Stimulated activated CD4-positive, alpha-beta T cell treated with anti-CD3 and anti-CD28 coated beads, Interleukin-1b, Interleukin-23, amount 100 ng/mL, for 4 hours (primary cell): ENCODE measurements at places on chromosomes 2 and 18.

GRCh38 chr2:42878581-42878980 is 86.2 kb upstream of the HAAO start:
- no peak for DNase-seq

DNA sequence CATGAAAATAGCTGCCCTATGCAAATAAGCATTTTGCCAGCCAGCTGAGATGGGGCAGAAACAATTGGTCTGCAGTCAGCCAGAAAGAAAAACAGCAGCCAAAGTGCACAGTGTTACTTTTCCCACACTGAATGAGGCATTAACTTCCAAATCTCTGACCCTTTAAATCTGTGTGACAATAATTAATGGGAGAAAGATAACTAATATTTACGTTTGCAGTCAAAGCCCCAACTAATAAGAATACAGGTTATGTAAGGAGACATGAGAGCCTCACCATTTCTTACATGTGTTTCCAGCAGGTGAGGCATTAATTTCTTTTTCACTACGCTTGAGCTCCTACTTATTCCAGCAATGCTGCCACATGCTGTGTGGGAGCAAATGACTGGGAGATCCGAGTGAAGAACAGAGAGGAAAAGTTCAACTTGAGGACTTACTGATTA is 339.0 kb downstream of the SATB2 start:
- no peak for DNase-seq

DNA sequence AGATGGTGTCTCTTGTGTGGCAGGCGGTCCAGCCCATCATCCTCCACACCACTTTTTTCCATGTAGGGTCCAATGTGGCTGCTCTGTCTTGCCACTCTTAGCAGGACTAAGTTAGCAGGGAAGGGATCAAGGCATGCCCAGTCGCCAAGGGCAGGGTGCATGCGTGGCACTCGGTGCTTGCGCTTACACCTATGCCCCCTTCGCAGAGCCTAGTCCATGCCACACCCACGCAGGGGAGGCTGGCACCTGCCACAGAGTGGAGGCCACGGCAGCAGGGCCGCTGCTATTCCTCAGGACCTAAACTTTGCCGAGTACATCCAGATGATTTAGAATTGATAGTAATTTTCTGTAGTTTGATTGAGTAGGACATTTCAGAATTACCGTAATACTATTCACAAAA is 59.5 kb downstream of the RALBP1 start:
- DNase-seq = no peak

DNA sequence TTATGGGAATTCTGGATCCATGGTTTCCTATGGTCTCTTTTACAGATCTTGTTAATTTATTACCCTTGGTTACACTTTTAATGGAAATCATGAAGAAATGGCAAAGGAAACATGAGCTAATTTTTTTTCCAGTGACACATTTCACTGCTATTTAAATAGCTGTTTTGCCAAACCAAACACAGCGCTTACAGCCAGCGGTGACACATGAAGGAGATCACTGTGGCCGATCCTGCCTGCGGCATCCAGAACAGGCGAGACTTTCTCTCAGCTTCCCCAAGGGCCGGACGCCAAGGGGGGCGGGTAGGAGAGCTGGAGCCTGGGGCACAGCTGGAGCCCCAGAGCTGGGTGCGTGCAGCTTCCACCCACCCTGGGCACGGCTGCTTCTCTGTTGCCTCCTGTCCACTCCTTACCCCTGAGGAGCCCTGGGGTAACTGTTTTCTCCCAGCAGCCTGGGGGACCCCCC is 81.4 kb upstream of the PKDCC start:
- no peak for DNase-seq

GRCh38 chr2:121155502-121156056 is 129.4 kb downstream of the TFCP2L1 start:
- no peak for DNase-seq

- no peak for DNase-seq
Observed at GRCh38 chr2:218698885-218699284, 11.8 kb upstream of the TTLL4 start.

DNA sequence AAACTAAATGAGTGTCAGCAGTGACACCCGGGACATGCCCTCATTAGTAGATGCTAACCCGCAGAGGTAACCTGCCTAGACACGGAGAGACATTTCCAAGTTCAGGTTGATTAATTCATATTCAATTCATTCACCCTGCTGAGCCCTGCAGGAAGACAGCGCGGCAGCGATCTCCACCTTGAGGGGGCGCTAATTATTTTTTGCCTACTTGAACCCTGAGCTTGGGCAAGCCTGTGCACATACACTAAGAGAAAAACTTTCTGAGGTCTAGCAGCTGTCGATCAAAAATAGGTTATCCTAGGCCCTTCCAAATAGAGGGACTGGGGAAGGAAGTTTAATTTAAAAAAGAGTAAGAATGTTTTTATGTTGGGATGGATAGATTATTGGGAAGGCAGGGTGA is 1.3 kb upstream of the LYPD6 start:
- no peak for DNase-seq

- DNase-seq = no peak
Observed at GRCh38 chr2:30448866-30449265, 1.8 kb downstream of the LCLAT1 start.

DNA sequence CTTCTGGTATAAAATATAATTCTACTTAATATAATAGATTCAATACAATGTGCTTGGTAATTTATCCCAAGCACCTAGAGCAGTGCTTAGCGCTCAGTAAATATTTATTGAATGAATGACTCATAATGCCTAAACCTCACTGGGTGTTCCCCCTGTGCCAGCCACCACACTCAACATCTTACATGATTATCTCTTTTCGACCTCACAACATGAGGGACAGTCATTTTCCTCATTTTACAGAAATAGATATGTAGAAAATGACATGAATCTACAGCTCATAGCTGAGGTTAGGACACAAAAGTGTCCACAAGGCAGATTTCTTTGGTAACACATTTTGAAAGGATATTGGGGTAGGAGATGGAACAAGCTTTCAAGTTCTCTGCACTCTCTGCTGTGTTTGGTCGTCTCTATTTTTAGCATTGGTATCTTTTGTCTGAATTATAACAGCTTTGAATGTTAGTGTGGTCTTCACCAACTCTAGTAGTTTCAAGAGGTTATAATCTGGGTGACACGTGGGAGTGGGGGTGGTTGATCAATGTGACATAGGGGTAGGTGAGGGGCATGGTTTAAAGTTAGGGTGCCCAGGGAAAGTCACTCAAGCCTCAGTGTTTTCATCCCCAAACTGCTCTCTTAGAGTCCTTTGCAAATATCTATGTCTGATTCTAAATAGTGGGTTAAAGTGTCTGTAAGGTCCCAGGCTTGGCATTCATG is 9.8 kb downstream of the MYOM1 start:
- no peak for DNase-seq

DNA sequence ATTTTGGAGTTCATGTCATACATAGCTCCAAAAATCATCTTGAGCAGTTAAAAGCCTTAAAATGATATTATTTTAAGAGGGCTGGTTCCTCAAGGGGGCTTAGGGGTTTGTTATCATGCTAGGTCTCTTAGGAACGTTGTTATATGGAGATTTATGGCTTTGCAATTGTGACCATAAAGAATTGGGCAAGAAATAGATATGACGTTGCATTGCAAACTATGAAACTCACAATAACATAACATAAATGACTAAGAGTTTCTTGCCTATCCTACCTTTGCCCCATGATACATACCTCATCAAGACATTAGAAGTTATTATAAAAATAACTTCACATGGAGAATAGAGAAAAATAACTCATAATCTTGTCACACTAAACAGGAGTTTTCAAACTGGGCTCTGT is 206.4 kb upstream of the SESTD1 start:
- no peak for DNase-seq

DNA sequence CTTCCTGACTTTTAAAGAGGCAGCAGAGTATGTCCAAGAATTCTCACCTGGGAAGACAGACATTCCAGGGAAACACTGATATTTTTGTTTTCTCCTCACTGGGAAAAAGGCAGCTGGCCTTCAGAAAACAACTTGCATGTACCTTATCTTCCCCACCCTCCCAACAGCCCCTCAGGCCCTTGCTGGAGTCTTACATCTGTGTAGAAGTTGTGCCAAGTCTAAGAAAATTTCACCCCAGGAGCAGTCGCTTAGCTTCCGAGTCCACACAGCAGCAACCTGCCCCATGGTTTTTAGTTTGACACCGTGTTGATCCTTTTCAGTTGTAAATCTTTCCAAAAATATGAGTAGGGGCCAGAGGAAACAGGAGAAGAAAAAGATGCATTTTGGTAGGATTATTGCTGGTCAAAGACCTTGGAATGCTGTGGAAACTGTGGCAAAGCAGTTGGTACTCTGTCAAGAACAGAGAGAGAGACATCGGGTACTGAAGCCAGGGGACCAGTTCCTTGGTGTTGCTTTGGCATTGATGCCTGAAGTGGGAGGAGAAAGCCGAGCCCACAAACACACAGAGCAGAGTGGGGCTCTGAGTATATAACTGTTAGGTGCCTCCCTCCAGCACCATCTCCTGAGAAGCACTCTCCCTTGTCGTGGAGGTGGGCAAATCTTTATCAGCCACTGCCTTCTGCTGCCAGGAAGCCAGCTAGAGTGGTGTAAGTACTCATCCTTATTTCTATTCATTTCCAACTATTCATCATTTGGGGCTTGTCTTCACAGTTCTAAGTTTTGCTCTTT is at the start of gene SLC14A1:
SLC14A1 (plus strand) TSS at position 615 of the 789 bp plus-strand sequence. CDS start 6,140 bp downstream, outside the sequence.
- no peak for DNase-seq

DNA sequence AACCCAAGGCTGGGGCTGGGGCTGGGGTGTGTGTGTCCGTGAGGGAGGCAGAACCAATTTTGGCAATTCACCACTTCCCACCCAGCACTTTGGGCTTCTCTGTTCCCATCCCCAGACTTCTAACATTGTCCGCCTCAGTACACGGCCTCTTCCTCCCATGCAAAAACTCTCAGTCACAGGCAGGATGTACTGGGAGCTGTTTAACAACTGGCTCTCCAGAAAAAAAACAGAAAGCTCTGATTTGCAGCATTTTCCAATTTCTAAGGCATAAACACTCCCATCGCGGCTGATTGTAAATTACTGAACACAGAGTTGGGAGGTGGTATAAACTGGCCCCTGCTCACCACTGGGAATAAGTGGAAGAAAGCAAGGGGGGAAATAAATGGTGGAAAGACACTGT is 73.1 kb upstream of the MAP4K3 start:
- no peak for DNase-seq

DNA sequence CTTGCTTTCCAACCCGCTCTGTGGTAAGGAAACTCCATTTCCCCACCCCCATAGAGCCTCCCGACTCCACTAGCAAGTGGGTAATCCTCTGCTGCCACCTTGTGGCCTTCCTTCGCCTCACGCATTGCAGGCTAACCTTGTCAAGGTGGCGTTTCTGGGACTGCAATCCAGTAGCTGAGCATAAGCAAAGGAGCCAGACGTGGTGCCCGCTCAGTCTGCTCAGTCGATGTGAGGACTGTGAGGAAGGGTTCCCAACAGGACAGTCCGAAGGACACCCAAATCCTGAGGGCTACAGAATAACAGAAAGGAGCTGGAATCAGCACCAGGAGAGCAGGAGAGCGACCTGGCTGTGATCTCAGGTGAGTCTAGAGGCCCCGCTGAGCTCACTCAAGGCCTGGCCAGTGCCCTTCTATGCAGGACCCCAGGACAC is 144.2 kb downstream of the SUCLG1 start:
- peak; percentile 65 for DNase-seq

DNA sequence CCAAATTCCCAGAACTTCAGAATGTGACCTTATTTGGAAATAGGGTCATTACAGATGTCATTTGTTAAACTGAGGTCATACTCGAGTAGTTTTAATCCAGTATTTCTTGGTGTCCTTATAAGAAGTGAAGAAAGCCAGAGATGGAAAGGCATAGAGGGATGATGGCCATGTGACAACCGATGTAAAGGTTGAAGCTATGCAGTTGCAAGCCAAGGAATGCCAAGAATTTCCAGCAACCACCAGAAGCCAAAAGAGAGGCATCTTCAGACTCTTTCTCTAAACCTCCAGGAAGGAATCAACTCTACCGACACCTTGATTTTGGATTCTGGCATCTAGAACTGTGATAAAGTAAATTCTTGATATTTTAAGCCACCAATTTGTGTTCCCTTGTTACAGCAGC is 242.2 kb downstream of the CDH20 start:
- DNase-seq = no peak

- DNase-seq = no peak
Observed at GRCh38 chr18:23893653-23894052, 120.9 kb upstream of the TTC39C start.

DNA sequence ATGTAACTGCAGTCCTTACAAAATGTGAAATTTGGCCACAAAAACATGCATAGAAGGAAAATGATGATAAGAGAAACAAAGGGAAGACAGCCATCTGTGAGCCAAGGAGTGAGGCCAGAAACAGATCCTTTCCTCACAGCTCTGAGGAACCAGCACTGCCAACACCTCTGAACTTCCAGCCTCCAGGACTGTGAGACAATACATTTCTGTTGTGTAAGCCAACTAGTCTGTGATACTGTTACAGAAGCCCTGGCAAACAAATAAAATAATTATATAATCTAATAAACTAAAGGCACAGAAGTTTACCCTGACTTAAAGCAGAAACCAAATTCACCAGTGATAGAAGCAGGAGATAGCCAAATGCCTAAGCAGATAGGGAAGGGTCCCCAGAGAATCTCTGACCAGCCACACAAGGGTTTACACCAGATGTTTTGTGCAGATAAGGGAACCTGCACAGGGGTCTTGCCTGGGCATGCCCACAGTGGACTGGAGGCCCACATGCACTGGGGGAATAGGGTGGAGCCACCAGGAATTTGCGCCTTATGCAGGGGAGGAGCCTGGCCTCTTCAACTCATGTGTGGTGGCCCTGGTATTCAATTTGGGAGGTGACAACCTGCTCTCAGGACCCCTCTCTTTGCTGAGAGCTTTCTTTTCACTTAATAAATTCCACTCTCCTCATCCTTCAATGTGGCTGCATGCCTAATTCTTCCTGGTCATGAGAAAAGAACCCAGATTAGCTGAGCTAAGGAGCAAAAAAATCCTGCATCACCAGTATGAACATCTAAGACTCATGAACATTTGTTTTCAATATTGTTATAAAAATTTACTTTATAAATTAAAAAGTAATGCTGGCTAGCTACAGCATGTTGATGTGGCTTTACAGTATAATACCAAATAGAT is 3.8 kb upstream of the GCC2 start:
- DNase-seq = no peak

GRCh38 chr2:189002079-189002478 is 27.9 kb downstream of the COL3A1 start:
- DNase-seq = no peak

GRCh38 chr2:85151026-85151425 is 17.8 kb downstream of the TCF7L1 start:
- DNase-seq = no peak
